ENCODE measurements at places on chromosomes 5 and 9.

DNA sequence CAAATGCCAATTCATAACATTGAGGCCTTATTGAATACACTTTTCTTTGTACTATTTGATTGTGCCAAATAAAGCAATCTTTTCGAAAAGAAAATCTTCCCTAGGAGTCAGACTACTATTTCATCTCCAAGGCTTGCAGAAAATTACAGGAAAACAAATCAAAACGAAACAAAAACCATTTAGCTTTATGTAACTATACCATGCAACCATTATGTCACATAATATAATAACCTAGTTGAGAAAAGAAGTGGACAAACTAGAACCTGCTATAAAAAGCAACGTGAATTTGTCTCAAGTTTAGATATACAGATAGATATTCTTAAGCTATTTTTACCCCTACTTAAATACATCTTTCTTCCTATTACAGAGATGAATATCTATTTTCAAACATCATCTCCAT, 18.0 kb downstream of the HTR4 start:
- H3K27ac ChIP-seq, result no peak overlapping the region
- no peaks in the 10 kb centered on the region for H3K4me1 ChIP-seq
- H3K27me3 ChIP-seq, result peaks cover 19% of the 10 kb centered on the region
- no peak overlapping the region for H3K4me3 ChIP-seq
- DNase-seq, result no peak

DNA sequence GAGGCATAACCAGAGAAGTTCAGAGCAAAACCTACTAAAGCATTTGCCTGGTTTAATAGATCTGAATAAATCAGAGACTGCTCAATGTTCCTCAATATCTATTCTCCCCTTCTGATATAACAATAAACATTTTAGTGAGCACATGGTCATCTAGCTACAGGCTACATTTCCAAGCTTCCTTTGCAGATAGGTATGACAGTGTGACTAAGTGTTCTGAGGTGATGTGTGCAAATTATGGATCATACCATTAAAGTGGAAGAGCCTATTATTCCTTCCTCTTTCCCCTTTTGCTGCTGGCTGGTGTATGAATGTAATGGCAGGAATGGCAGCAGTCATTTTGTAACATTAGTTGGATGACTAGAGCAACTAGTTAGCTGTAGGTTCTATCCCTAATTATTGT, 285.8 kb upstream of the RASA1 start:
- H3K36me3 ChIP-seq, result no peaks in the 10 kb centered on the region
- no peak overlapping the region for H3K4me3 ChIP-seq
- DNase-seq, result no peak
- no peaks in the 10 kb centered on the region for H3K4me1 ChIP-seq
- H3K27ac ChIP-seq, result no peak overlapping the region

DNA sequence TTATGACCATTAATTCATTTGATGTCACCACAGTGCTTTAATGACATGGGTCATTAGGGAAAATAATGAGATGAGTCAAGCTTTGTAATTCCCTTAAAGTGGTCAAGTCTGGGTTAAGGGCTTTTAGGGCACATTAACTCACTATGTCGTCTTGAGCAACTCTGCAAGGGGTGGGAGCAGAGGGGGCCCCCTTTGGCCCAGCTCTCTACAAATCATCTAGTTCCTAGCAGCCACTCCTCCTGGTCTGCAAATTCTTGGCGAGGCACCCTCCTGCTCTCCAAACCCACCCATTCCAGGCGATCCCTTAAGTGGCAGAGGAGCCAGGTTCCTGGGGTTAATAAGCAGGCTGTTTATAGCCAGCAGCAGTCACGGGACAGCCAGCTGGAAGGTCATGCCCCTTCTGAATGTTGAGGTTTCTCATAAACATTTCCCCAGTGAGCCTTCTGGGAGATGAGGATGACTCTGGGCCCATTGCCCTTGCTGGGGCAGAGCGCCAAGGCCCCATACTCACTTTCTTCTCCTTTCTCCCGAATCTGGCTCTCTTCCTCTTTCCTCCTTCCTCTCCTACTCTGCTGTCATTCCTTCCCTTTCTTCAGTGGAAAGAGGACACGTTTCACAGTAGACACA, 14.3 kb upstream of the GPX3 start:
- H3K27me3 ChIP-seq, result peaks cover under 1% of the 10 kb centered on the region
- no peak for DNase-seq
- H3K27ac ChIP-seq, result no peak overlapping the region
- H3K4me3 ChIP-seq, result no peak overlapping the region

GRCh38 chr9:34744295-34745221, 34.6 kb upstream of the CCL21 start:
- H3K27me3 ChIP-seq, result peaks cover 17% of the 10 kb centered on the region
- H3K4me1 ChIP-seq, result peaks cover 4% of the 10 kb centered on the region
- no peak for DNase-seq

DNA sequence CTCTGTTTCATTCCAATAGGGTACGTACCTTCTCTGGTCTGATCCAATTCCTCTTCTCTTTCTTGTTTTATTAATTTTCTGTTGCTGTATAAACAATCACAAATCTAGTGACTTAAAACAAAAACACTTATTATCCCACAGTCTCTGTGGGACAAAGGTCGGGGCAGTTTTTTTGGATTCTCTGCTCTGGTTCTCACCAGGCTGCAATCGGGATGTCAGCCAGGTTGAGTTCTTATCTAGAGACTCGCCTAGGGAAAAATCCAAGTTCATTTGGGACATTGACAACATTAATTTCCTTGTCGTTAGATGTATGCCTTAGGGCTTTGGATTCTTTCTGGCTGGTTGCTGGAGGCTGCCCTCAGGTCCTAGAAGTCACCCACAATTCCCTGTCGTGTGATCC, 430.5 kb upstream of the RORB start:
- no peak for DNase-seq
- H3K4me1 ChIP-seq, result no peaks in the 10 kb centered on the region
- no peak overlapping the region for H3K4me3 ChIP-seq
- H3K27ac ChIP-seq, result no peak overlapping the region
- H3K27me3 ChIP-seq, result no peaks in the 10 kb centered on the region
- no peaks in the 10 kb centered on the region for H3K36me3 ChIP-seq

- no peak overlapping the region for H3K4me3 ChIP-seq
- no peaks in the 10 kb centered on the region for H3K4me1 ChIP-seq
- DNase-seq, result no peak
- H3K27ac ChIP-seq, result no peak overlapping the region
- H3K27me3 ChIP-seq, result no peaks in the 10 kb centered on the region
- no peaks in the 10 kb centered on the region for H3K36me3 ChIP-seq
Observed at GRCh38 chr9:103816146-103816545, 278.0 kb upstream of the SMC2 start.

DNA sequence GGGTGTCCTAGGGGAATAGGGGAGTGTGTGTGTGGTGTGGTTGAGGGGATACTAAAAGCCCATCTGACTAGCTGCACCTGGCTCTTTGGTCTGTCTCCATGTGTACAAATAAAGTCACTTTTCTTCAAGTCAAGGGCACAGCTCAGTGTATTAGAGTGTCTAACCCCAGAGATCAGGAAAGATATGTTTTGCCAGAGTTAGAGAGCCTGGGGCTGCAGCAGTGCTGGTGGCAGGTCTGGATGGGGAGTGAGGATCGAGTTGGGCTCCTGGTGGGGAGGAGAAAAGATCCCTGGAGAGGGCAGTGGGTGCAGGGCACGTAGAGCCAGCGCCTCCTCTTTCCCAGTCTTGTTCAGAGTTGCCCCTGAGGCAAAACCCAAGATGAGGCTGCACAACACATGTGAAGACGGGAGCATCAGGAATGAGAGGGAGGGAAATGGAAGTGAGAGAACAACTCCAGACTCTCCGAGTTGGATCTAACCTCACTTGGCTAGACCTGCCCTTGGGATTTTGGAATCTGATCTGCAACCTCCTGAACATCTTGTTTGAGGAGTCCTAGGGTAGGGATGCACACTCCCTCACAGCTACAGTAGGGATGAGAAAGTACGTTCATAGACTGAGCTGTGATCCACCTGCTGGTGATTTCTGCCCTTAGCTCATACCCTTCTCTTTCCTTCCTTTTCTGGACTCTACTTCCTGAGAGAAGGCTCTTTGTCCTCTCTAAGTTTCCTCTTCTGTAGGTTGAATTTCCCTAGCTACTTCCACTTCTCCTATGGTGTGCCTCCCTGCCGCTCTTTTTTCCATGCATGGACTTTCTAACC, 309.9 kb downstream of the ZSWIM6 start:
- no peaks in the 10 kb centered on the region for H3K36me3 ChIP-seq
- H3K27me3 ChIP-seq, result peaks cover 2% of the 10 kb centered on the region
- no peak overlapping the region for H3K27ac ChIP-seq
- no peak for DNase-seq
- no peak overlapping the region for H3K4me3 ChIP-seq
- H3K4me1 ChIP-seq, result no peaks in the 10 kb centered on the region

- no peak for DNase-seq
- H3K4me3 ChIP-seq, result no peak overlapping the region
- no peaks in the 10 kb centered on the region for H3K36me3 ChIP-seq
- H3K4me1 ChIP-seq, result peaks cover 7% of the 10 kb centered on the region
- H3K27me3 ChIP-seq, result no peaks in the 10 kb centered on the region
- H3K27ac ChIP-seq, result no peak overlapping the region
Observed at GRCh38 chr5:179459771-179460170, 90.6 kb upstream of the RUFY1 start.

DNA sequence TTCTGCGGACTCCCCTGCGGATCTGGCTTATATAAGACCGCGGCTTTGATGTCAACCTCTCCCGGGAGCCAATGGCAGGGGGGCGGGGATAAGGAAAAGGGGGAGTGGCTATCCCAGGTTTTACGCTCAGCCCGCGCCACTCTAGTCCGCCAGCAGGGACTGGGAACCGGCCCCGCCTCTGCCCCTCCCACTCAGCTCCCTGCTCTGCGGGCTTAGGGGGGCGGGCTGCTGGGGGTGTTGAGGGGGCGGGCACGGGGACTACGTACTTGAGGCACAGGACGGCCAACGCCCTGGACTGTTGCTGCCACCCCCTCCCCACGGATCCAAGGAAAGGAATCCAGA, at the start of gene HAND1:
Gene HAND1 (minus strand): TSS at position 4 of the 342 bp plus-strand sequence. CDS start 219 bp downstream, outside the sequence.
- no peak for DNase-seq
- peaks cover 90% of the 10 kb centered on the region for H3K27me3 ChIP-seq
- peak within 1 kb of the TSS; percentile 37 for H3K27ac ChIP-seq
- H3K36me3 ChIP-seq, result peaks cover 2% of the 10 kb centered on the region
- peak within 1 kb of the TSS; percentile 7 for H3K4me3 ChIP-seq

GRCh38 chr5:38456657-38457399, 99.6 kb downstream of the LIFR start:
- H3K4me3 ChIP-seq, result no peak overlapping the region
- no peaks in the 10 kb centered on the region for H3K36me3 ChIP-seq
- no peak for DNase-seq
- H3K27ac ChIP-seq, result no peak overlapping the region
- peaks cover 72% of the 10 kb centered on the region for H3K27me3 ChIP-seq

GRCh38 chr5:129460936-129461710, 1.0 kb downstream of the ADAMTS19 start:
- peak; percentile 26 for DNase-seq
- H3K4me3 ChIP-seq, result no peak overlapping the region
- peaks cover 11% of the 10 kb centered on the region for H3K4me1 ChIP-seq
- no peak overlapping the region for H3K27ac ChIP-seq
- peaks cover 2% of the 10 kb centered on the region for H3K36me3 ChIP-seq
- peaks cover 41% of the 10 kb centered on the region for H3K27me3 ChIP-seq

DNA sequence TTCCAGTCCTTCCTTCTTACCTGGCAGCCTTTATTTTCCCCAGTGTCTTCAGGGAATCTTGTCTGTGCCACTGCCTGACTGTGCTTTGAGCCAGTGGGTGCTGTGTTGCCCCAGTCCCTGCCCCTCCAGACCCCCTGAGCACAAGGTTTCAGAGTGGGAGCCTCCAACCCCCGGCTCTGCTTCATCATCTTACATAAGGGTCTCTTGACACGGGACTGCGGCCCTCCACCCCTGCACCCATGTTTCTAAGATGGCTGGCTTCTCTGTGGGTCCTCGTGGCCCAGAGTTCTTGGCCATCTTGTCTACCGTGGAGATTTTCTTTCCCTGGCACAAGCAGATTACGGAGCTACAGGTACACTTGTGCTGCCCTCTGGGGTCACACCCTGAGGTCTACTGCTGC, 194.1 kb downstream of the CACNA1B start:
- peaks cover 2% of the 10 kb centered on the region for H3K27me3 ChIP-seq
- no peak overlapping the region for H3K27ac ChIP-seq
- no peak overlapping the region for H3K4me3 ChIP-seq
- H3K4me1 ChIP-seq, result no peaks in the 10 kb centered on the region

GRCh38 chr5:912280-913091, 19.8 kb downstream of the TRIP13 start:
- peaks cover 40% of the 10 kb centered on the region for H3K36me3 ChIP-seq
- DNase-seq, result peak; percentile 36
- no peaks in the 10 kb centered on the region for H3K4me1 ChIP-seq
- no peak overlapping the region for H3K4me3 ChIP-seq

DNA sequence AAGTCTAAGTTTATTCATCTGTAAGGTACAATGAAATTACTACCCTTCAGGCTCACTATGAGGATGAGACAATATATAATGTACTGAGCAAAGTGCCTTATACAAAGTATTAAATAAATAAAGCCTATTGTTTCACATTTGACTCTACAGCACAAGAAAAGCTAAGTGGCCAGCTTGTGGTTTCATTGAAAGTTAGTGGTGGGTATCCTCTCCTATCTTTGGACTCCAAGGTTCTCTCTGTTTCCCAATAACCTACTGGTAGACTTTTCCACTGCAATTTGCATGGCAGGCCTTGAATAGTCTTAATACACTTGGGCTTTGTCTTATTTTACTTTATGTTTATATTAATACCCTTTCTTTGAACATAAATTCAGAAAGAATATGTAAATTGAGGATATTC, 262.7 kb downstream of the DEPDC1B start:
- DNase-seq, result no peak
- H3K4me3 ChIP-seq, result no peak overlapping the region
- H3K4me1 ChIP-seq, result no peaks in the 10 kb centered on the region
- no peaks in the 10 kb centered on the region for H3K27me3 ChIP-seq

- DNase-seq, result no peak
- H3K36me3 ChIP-seq, result peaks cover 4% of the 10 kb centered on the region
- H3K4me3 ChIP-seq, result no peak overlapping the region
- no peaks in the 10 kb centered on the region for H3K27me3 ChIP-seq
- H3K27ac ChIP-seq, result no peak overlapping the region
Observed at GRCh38 chr5:14421851-14422250, 159.7 kb upstream of the OTULINL start.

All from activated CD8-positive, alpha-beta T cell treated with anti-CD3 and anti-CD28 coated beads, Interleukin-2, amount 10 ng/mL, durations not matched to agents 7 days and 5 days (primary cell).